ENCODE measurements at places on chromosomes 5 and 9.

- no peak for DNase-seq
Measured at GRCh38 chr9:127397646-127398274, 791 bp downstream of the SLC2A8 start.

DNA sequence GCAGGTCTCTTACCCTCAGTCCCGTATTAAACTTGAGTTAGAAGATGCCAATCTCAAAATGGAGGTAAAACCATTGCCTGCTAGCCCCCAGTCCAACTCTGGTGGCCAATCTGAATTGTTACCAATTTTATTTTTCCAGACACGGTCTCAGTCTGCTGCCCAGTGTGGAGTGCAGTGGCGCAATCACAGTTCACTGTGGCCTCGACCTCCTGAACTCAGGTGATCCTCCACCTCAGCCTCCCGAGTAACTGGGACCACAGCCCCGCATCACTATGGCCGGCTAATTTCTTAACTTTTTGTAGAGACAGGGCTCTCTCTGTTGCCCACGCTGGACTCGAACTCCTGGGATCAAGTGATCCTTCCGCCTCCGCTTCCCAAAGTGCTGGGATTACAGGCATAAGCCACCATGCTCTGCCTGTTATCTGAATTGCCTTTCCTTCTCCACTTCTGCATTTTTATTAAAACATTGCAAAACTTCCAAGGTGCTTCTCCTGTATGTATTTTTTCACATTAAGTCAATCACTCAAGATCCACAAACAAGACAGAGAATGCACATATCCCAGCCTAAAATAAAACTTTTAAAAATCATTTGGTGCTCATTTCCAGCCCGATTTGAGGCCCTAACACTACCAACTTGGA lies 2.3 kb downstream of the FANCC start:
- no peak for DNase-seq

DNA sequence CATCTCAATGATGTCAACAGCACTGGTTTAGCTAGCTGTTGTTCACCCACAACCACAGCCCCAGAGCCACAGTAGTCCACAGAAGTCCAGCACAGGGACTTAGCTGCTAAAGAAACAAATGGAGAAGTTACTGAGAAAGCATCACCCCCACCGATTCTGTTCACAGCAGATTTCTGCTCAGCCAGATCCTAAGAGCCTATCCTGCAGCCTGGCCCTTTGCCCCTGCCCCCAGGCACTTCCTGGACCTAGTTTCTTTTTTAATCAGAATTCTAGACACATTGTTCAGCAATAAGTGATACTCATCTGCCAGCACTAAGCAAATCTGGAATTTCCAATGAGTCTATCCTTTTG lies 7.4 kb downstream of the B4GALT1 start:
- DNase-seq, result peak; percentile 84

GRCh38 chr5:115116001-115116400 lies 53.7 kb downstream of the TRIM36 start:
- DNase-seq, result no peak

GRCh38 chr5:108061941-108062340 lies 320.0 kb downstream of the FBXL17 start:
- DNase-seq, result peak; percentile 60

All from amniotic epithelial cell (primary cell).